Glutamatergic neuron (in vitro differentiated cells): ENCODE measurements at places on chromosomes 1 and 21.

DNA sequence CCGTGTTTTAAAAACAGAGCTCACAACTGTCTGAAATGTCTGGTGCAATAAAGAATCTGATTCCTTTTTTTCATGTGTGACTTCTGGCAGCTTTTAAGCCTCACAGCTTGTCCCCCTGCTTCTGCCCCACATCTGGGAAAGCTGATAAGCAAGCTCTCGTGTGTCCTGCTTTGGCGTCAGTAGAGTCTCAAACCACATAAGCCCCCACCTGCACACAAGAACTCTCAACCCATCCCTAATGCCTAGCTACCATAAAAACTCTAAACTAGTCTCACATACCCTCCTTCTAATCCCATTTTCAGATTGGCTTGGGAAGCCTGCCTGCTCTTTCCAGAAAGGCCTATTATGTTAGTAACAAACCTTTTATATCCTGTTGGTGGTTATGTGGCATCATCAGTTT, 94.6 kb upstream of the DAB1 start:
- no peak for DNase-seq

- no peak for DNase-seq
Measured at GRCh38 chr1:180751921-180752320, 120.1 kb downstream of the XPR1 start.

DNA sequence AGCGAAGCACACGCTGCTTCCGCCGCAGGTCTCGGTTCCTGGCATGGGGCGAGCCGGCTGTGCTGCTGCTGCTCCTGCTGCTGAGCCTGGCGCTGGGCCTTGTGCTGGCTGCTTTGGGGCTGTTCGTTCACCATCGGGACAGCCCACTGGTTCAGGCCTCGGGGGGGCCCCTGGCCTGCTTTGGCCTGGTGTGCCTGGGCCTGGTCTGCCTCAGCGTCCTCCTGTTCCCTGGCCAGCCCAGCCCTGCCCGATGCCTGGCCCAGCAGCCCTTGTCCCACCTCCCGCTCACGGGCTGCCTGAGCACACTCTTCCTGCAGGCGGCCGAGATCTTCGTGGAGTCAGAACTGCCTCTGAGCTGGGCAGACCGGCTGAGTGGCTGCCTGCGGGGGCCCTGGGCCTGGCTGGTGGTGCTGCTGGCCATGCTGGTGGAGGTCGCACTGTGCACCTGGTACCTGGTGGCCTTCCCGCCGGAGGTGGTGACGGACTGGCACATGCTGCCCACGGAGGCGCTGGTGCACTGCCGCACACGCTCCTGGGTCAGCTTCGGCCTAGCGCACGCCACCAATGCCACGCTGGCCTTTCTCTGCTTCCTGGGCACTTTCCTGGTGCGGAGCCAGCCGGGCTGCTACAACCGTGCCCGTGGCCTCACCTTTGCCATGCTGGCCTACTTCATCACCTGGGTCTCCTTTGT, 2.6 kb downstream of the TAS1R3 start:
- no peak for DNase-seq

GRCh38 chr1:18766328-18766727, 93.1 kb downstream of the TAS1R2 start:
- no peak for DNase-seq
